ENCODE measurements at places on chromosomes 5 and 9.
A peak's percentile ranks its signal among the peaks of the same experiment; 100 is the strongest.

DNA sequence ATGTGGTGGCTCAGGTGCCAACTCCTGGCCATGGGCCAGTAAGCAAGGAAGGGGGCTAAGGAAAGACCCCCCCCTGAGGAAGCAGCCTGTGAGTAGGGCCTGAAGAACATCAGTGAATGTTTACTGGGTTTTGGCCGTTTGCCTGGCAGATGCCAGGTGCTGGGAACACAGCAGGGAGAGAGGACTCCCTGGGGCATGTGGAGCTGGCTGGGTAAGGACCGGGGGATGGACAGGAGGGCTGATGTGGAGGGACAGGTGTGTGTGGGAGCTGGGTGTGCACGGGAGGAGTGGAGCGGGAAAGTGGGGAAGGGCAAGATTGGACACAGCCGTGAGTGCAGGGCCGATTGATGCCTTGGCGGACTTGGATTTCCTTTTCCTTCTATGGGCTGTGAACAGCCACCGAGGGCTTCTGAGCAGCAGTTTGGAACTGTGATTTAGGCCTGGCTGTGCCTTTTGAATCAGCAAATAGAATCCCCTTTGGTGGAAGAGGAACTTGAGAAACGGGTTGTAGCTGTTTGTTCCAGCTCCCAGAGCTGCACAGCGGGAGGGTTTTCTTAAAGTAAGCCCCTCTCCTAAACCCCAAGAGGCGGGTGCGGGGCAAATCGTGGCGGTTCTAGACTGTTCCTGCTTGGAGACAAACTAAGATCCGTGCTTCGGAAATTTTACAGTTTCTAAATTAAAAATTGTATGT, 3.1 kb downstream of the HMCN2 start:
- no peak for DNase-seq

GRCh38 chr9:22037954-22038690, 29.0 kb upstream of the CDKN2B start:
- no peak for DNase-seq

- DNase-seq, result no peak
Measured at GRCh38 chr5:139105621-139106071, 92.5 kb downstream of the SIL1 start.

DNA sequence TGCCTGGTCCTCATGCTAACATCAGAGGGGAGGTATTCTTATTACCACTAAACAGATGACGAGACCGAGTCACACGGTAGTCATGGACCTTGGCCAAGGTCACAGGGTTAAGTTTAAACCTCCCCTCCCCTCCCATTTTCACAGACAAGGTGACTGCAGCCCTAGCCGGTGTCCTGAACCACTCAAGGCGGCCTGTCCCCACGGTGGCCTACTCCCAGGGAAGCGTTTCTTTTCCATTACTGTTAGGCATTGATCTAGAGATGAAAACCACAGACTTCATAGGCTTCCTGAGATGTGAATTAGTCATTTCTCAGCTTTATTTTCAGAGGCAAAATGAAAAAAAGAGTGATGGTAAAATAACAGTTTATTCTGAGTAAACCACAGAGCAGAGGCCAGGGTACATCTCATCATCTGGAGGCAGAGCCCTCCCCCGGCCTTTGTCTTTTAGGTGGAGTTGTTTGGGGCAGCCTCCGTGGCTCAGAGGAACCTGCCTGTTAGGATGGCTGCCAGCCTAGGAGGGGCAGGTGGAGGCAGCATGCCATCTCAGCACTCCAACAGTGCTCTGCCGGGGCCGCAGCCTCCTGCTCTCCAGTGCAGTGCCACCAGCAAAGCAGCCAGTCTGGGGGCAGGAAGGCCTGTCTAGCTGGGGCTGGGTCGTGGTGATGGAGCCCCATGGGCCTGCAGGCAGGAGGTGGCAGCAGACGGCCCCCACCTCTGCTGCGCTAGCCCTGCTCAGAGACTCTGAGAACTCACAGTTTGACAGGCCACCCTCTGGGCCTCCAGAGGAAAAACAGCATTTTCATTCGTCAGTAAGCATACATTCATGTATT, 71.2 kb downstream of the RAPGEF1 start:
- peak; percentile 37 for DNase-seq

- DNase-seq, result no peak
Measured at GRCh38 chr9:117282541-117282940, 132.3 kb downstream of the ASTN2 start.

DNA sequence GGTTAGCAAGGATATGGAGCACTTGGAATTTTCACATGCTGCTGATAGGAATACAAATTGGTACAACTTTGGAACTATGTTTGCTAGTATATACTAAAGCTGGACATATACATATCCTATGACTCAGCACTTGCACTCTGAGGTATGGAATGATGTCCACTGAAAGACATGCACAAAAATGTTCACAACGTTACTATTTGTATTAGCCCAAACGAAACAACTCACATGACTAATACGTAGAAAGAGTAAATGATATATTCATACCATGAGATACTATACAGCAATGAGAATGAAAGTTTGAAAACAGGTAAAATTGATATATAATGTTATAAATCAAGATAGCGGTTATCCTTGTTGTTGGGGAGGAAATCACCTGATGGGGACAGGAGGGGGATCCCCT, 45.5 kb upstream of the CDC42SE2 start:
- DNase-seq, result no peak

DNA sequence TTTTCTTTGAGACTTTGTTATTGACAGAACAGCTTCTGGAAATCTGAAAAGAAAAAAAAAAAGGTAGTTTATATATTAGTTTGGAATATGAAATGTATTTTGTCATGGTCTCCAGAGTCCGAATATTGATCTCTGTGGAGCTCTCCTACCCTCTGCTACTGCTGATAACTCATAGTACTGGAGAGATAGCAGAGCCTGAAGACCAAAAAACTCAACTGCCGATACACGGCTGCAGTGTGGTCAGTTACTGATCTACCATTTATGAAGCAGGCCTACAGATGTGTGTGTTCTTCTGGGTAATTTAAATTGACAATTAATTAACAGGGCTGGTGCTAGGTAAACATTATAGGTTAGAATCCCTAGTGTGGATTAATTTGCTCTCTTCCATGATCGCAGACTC, 3.8 kb upstream of the FAM120A start:
- DNase-seq, result no peak

GRCh38 chr5:149761461-149761860, 31.4 kb downstream of the PPARGC1B start:
- no peak for DNase-seq

DNA sequence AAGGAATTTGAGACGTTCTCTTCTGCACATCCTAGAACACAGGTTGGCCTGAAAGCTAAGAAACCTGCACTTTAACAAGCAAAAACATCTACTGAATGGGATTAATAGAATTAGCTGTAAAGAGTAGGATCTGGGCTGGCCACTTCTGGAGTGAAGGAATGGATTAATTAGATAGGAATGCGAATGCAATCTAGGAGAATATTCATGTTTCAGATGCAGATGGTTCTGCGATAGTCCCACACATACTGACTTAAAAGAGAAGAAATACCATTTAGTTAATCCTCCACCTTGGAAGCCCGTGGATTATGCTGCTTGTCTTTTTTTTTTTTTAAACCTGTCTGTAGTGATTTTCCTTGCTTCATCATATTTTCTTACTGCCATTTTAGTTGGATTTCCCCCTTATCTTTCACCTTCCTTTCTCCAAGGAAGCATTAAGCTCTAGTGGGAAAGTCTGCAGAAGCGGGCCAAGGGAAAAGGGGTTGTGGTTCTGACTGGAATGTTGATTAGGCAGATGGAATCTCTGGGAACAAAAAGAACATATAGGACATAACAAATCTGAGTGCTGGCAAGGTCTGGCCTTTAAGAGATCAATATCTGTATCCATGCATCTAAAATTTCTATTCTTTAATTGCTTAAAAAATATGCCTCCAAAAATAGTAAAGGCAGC, 152.4 kb downstream of the ALDH1A1 start:
- DNase-seq, result no peak

DNA sequence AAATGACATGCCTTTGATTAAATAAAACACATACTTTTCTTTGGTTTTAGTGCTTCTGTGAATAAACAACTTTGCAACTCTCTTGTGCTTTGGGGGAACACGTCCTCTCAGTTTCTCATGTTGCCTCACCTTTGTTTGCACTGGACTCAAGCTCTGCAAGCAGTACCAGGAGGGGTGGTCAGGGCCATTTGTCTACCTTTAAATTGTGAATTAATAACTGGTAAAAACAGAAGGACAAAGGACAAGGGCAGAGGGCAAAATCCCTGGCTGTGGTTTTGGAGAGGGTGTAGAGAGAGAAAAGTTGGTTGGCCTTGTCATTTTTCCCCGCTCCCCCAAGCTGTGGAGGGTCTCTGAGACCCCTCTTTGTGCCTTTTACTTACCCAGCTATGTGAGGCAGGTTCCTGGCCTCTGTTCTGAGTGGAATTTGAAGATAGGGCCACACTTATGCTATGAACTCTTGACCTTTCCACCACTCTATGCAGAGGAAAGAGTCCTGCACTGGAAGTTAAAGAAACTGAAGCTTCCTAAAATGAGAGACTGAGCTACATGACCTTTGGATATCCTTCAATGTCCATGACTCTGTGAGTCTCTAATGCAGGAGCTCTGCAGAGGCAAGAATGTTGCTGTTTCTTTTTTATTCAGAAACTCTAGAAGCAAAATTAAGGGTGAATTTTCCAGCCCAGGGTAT, 55.1 kb upstream of the MOCS2 start:
- no peak for DNase-seq

- no peak for DNase-seq
Measured at GRCh38 chr9:101684665-101685064, 53.8 kb downstream of the GRIN3A start.

DNA sequence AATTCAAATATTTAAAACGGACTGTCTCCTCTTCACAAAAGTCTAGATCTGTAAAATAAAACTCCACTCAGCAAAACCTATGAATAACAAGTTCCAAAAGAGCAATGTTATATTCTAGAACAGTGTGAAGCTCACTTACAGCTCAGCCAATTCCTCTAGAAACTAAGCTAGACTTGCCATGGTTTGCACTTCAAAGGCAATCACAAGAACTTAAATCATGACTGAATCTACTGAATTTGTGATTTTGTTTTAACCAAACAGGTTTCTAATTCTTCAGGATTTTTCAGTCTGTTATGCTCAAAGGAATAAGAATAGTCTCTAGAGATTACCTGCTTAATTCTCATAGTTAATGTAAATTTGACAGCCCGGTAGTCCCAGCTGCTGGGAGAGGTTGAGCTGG, 1.4 kb upstream of the PKD2L2 start:
- no peak for DNase-seq

DNA sequence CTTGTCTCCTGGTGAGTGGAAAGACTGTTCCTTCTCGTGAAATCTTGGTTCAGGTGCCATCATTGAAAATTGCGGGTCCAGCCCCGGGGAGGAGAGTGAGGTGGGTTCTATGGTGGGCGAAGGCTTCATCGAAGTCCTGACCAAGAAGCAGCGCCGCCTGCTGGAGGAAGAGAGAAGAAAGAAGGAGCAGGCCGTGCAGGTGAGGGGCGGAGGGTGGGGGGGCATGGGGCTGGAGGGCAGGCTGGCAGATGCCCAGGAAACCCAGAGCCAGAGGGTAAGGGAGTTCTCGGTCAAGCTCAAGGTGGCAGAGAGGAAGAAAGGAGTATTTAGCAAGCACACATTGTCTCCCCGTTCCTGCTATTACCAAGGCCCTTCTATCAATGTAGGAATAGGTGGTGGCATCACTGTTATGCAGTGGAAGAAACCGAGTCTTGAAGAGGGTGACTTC, 24.3 kb upstream of the POMT1 start:
- peak; percentile 13 for DNase-seq
